ENCODE measurements at places on chromosomes 4 and X. TPM values are rescaled to one million over a fixed set of nuclear protein-coding genes. Genes with fewer than 3 reads are reported as not detected.
A peak's percentile ranks its signal among the peaks of the same experiment; 100 is the strongest.

The TXK gene
- total RNA-seq = 2.7 TPM

The TLR10 gene
- total RNA-seq = 0.46 TPM

The AADAT gene
- 4.7 TPM for total RNA-seq

The BEX4 gene
- total RNA-seq = 20.5 TPM

The NALF2 gene
- total RNA-seq = 0.19 TPM

The NPY2R gene
- 0.28 TPM for total RNA-seq

The NAA11 gene
- total RNA-seq = not detected

The DUSP21 gene
- not detected for total RNA-seq

The GJB1 gene
- 0.31 TPM for total RNA-seq

The LIMCH1 gene
- 112 TPM for total RNA-seq

The FGF13 gene
- total RNA-seq = 10.4 TPM

The TCEAL7 gene
- 2.0 TPM for total RNA-seq

The CT45A9 gene
- total RNA-seq = not detected

The MTMR8 gene
- 0.36 TPM for total RNA-seq

The HSFX3 gene
- not detected for total RNA-seq

The P2RY4 gene
- not detected for total RNA-seq

- no peak for DNase-seq
These were observed 6.2 kb downstream of the IL21 start for GRCh38 chr4:122614621-122615020.

DNA sequence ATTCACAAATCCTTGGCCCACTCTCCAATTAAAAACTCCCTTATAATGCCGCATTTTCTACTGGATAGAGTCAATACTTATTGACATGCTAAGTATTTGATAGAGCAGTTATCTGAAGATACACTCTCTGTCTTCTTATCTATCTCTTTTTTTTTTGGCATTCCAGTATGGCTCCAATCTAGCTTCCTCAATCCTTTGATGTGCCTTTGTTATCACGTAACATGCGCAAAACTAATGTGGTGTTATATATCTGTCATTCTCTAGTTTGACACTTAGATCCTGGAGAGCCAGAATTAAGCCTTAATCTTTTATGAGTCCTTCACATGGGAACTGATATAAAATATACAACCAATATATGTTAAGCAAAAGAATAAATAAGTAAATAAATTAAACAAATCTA is 54.7 kb downstream of the VSIG4 start:
- DNase-seq = no peak

GRCh38 chrX:131571348-131571747 is 27.5 kb downstream of the OR13H1 start:
- DNase-seq = no peak

DNA sequence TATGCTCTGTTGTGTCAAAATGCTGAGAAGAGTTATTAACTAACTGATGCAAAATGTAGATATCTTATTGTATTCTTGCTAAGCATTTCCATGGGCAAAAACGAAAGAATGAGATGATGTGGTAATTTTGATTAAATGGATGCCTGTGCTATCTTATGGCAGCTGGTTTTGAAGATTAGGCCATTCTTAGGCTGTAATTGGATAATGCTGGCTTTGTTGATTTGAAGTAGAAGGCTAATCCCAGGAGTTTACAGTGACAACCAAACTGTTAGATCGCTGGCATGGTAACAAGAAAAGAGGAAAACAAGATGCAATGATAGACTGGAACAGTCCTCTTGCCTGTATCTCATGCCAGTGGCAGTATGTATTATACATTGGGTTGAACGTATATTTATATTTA is 74.1 kb upstream of the WDR44 start:
- DNase-seq = no peak

- no peak for DNase-seq
These were observed 289.2 kb downstream of the FBXW7 start for GRCh38 chr4:152246659-152247058.

DNA sequence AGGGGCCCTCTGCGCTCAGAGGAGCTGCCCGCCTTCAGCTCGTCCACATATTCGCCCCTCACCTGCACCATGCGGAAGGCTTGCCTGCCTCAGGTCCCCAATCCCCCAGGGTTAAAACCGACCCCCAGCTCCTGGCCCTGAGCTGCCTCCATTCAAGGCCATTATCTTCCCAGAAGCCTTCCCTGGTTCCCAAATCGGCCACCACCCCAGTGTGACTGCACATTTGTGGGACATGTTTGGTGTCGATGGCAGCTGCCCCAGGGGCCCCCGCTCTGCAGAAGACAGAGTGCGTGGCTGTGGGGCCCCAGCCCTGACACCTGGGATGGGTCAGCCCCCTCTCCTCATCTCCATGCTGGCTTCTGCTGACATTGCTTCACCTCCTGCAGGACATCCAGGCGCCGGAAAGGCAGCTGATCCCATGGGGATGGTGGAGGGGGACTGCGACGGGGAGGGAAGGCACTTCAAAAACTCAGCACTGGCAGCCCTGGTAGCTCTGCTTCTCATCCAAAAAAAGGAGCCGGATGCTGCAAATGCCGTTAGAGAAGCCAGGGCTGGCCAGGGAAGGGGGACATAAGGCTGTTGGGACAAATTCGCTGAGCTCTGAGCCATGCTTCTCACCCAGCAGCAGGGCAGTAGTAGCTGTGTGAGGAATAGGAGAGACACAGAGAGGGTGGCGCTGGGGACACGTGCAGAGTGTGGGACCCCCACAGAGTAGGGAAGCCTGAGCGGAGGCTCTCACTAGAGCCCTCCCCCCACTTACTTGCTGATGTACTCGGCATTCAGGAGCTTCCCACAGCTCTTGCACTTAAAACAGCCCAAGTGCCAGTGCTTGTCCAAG is 78.5 kb downstream of the ABLIM2 start:
- DNase-seq = no peak

DNA sequence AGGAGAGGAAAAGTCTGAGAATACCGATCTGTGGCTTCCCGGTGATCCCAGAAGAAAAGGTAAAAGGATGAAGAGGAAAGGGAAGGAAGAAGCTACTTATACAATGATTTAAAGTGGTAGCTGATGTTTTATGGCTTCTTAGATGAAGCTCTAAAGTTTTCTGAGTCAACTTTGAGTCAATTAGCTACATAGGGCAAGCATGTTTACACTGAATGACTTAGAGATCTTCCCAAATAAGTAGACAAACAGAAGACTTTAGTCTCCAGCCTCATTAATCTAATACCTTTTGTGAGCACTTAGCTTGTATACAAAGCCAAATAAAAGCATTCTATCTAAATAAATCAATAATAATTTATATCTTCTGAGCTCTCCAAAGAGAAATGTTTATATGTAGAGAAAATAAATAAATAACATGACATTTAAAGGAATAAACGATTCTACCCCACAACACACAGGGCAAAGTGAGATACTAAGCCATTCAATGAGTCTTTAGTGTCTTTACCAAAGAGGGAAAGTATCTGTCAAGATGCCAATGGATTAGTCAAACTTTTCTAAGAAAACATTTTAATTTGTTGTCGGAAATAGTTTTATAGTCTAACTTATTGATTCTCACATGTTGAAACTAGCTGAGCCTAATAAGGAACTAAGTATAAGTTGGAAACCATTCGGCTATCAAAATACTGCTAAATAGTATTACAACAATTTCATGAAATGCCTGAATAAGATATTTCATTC is 46.0 kb upstream of the TMEM184C start:
- no peak for DNase-seq

GRCh38 chr4:117481742-117482141 is 396.4 kb upstream of the TRAM1L1 start:
- DNase-seq = no peak

- no peak for DNase-seq
These were observed 81.7 kb downstream of the HS6ST2 start for GRCh38 chrX:132876523-132877338.

- DNase-seq = no peak
These were observed 16.6 kb upstream of the XG start for GRCh38 chrX:2735270-2735669.

DNA sequence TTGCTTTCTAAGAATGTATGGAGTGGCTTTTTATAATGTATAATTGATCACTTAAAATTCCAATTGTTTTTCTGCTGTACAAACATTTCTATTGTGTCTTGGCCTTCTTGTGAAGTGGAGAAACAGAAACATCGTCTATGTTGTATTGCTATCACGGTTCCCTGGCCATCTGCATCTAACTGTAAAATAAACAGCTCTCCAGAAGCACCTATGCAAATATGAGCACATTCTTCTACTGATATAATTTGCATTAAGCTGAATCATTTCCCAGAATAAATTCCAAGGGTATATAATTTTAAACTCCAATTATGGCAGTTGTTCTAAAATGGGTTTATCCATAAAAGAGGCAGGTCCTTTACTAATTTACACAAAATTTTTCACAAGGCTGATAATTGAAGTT is 261.6 kb upstream of the STS start:
- DNase-seq = no peak

DNA sequence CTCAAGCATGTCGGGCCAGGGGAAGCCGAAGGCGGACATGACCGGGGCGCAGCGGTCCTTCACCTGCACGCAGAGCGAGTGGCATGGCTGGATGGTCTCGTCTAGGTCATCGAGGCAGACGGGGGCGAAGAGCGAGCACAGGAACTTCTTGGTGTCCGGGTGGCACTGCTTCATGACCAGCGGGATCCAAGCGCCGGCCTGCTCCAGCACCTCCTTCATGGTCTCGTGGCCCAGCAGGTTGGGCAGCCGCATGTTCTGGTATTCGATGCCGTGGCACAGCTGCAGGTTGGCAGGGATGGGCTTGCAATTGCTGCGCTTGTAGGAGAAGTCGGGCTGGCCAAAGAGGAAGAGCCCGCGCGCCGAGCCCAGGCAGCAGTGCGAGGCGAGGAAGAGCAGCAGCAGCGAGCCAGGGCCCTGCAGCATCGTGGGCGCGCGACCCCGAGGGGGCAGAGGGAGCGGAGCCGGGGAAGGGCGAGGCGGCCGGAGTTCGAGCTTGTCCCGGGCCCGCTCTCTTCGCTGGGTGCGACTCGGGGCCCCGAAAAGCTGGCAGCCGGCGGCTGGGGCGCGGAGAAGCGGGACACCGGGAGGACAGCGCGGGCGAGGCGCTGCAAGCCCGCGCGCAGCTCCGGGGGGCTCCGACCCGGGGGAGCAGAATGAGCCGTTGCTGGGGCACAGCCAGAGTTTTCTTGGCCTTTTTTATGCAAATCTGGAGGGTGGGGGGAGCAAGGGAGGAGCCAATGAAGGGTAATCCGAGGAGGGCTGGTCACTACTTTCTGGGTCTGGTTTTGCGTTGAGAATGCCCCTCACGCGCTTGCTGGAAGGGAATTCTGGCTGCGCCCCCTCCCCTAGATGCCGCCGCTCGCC is at the start of gene SFRP2:
SFRP2 (minus strand) TSS at position 671 of the 864 bp plus-strand sequence; CDS start at position 423, 248 bp downstream.
- DNase-seq = no peak

DNA sequence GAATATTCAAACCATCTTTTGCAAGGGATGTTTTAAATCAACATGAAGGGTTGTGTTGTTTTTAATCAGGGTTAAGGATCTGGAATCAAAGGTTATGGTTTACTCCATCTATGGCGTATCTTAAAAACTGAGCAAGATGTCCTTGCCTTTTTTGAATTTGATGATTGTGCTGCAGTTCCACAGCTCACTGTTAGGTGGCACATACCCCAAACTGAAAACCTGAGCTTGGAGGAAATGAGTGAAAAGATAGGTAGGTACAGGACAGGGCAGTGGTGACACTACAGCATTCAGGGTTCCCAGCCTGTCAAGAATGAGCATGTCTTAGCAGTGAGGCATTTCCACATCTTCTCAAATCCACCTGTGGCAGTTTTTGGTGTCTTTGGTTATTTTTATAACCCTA is 13.1 kb upstream of the EOLA1 start:
- no peak for DNase-seq

DNA sequence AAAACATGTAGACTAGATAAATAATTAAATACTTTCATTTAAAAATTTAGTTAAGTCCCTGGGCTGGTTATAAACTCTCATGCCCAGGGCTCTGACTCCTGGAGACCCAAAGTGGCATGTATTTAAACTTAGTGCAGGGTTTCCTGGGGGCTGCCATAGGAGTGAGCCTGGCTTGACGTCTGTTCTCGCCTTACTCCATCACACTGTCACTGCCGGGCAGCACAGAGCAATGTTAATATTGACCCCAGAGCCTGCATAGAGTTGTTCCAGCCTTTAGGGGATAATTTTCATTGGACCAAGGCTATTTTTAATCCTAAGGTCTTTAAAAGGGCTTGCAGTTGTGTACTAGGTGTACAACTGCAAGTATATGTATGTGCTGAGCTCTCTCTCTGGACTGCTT is 31.2 kb downstream of the KIAA0232 start:
- DNase-seq = no peak

GRCh38 chr4:156971676-156972378 is at the start of gene PDGFC:
Gene PDGFC, minus strand, starts transcription at chr4:156971799. Its CDS starts 896 bp downstream, at chr4:156970903.
- peak; percentile 44 for DNase-seq

GRCh38 chrX:150282953-150283352 is 80.2 kb upstream of the MAMLD1 start:
- no peak for DNase-seq

DNA sequence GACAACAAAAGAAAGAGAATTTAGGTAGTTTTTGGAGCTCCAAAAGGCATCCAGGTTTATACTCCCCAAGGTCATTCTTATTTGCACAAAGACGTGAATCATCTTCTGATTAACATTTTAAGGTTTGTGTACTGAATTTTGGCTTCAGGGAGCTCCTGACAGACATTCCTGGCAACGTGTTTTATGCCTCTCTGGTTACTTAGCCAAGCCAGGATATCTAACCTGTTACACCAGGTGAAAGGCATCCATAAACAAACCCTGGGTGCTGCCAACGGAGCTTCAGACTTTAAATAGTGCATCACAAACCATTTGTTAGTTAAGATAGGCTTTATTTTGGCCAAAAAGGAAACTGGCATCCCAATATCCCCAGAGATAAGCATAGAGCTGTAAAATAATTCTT is 997.3 kb downstream of the ARAP2 start:
- no peak for DNase-seq

DNA sequence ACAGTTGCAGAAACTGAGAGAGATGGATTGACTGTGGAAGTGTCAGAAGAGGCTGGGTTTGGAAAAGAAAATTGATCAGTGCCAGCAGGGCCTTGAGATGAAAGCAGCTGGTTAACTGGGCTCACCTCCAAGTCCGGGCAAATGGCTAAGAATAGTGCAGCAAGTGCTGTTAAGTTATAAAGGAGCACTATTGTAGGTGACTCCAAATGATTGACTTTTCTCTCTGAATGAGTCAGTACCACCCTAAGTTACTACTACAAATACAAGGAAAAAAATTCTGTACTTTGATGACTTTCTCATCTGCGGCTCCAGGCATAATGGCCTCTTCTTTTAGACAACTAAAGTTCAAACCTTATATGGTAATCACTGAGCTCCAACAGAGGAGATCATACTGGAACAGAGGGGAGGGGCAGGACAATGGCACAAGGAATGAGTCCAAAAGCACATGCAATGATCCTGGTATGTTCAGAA is 733.4 kb upstream of the INTU start:
- DNase-seq = no peak

- DNase-seq = no peak
These were observed 27.5 kb downstream of the RBBP7 start for GRCh38 chrX:16842684-16843083.
